KG1 (cell line): ENCODE measurements at places on chromosomes 5 and 9.

- DNase-seq: no peak
These were observed 42.1 kb downstream of the FAF2 start for GRCh38 chr5:176490301-176490700.

- no peak for DNase-seq
These were observed 50.9 kb downstream of the SVEP1 start for GRCh38 chr9:110528645-110529044.

- DNase-seq: no peak
These were observed 81.7 kb downstream of the KCNT1 start for GRCh38 chr9:135783540-135784245.

DNA sequence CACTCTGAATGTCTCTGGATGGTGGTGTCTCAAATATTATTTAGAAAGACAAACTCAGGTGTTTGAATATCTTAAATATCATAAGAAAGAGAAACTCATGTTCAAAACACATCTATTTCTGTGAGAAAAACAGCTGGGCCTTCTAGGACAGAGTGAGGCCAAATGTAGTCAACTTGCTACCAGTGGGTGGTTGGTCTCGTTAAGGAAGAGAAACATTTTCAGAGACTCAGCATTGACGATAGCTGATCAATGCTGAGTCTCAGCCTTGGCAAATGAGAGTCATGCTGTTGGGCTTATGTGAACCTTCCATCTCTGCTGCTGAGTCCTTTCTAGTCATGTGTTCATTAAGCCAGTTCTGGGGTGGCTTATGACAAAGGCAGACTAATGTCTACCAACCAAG lies 418.0 kb downstream of the CETN3 start:
- no peak for DNase-seq

DNA sequence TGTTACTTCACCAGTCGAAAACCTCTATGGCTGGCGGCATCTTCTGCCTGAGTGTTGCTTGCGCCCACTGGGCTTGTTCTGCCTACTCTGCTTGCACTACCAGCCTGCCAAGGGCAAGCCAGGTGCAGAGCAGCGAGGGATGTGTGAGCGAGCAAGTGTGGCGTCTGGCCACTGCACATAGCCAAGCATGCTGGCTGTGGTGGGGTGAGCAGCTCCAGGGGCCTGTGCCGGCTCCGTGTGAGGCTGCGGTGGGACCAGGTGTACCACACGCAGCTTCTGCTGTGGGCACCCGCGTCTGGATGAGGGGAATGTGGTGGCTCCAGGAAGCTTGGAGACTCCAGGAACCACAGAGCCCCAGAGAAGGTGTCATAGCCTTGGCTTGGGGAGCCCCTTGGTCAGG lies 51.4 kb downstream of the GTF3C4 start:
- no peak for DNase-seq

- DNase-seq: no peak
These were observed 117.3 kb upstream of the PPP2R2B start for GRCh38 chr5:146995878-146996277.

DNA sequence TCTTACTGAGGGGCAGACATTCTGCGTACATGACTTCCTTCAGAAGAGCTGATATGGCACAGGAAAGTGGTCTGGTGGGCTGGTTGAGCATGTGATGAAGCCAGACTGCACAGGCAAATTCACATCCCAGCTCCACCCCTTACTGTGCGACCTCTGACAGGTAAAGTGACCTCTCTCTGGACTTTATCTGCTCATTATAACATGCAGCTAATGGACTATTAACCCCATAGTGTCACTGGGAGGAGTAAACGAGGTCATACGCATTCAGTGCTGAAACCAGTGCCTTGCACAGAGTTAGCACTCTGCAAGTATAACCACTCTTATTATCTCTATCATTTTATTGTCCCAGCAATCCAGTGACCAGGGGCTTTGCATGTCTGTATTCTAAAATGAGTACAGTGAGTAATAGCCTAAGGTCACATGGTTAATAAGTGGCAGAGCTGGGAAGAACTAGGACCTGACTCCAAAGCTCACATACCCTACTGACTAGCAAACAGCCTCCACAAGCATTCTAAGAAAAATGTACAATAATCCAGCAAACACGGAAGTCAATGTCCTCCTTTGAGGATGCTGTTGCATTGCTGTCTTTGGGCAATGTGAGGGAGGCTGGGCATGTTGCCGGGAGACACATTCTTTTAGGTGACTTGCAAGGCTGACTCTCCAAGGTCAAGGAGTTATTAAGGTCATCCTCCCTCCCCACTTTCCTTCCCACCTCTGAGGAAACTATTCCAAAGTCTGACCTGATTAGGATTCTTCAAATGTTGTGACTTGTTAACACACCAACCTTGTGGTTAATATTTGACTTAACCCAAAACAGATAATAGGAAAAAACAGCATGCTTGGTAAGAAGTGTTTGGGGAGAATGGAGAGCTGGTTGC lies 19.0 kb downstream of the GLRX start:
- no peak for DNase-seq

GRCh38 chr9:108439947-108440346 lies 415.8 kb downstream of the ACTL7B start:
- DNase-seq: no peak

GRCh38 chr5:6820851-6821479 lies 107.7 kb downstream of the TENT4A start:
- no peak for DNase-seq
